Activated effector memory CD4-positive, alpha-beta T cell treated with Interleukin-2 at 50 U/mL for 16 hours (primary cell): ENCODE measurements at places on chromosomes 4 and X.

GRCh38 chr4:33255507-33255906 lies 2535.3 kb downstream of the PCDH7 start:
- no peak for DNase-seq

DNA sequence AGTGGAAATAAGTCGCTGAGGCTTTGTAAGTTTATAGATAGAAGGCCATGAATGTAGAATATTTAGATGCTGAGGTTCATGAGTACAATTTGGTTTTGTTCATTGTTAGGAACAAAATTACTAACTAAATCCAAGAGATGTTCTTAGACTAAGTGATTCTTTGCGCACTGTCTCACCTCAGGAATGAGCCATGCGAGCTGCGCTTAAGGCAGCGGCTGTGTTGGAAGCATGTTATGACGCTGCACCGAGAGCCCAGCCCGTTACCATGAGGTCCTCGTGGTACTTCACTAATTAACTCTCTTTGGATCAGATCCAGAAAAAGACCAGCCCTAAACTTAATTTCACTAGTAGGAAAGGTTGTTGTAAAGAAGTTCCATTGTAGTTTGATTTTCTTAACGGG lies 166.2 kb downstream of the RAPGEF2 start:
- no peak for DNase-seq

DNA sequence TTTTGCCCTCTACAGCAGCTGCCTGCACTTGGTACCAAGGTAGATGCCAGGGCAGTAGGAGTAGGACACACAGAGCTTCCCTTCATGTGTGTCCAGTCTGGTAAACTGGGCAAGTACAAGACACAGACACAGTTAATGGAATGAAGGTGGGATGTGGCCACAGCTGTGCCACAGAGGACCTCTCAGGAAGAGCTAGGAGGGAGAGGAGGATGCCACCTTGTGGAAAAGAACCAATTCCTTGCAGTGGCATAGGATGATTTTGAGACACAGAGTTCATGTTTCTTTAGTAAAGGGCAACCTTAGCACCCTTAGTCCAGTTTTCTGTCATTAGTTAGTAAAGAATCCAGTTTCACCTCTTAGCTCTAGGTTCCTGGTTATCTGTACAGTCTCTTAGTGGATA lies 36.3 kb upstream of the TBC1D14 start:
- no peak for DNase-seq

GRCh38 chr4:108398316-108398715 lies 222.1 kb upstream of the RPL34 start:
- DNase-seq: no peak

DNA sequence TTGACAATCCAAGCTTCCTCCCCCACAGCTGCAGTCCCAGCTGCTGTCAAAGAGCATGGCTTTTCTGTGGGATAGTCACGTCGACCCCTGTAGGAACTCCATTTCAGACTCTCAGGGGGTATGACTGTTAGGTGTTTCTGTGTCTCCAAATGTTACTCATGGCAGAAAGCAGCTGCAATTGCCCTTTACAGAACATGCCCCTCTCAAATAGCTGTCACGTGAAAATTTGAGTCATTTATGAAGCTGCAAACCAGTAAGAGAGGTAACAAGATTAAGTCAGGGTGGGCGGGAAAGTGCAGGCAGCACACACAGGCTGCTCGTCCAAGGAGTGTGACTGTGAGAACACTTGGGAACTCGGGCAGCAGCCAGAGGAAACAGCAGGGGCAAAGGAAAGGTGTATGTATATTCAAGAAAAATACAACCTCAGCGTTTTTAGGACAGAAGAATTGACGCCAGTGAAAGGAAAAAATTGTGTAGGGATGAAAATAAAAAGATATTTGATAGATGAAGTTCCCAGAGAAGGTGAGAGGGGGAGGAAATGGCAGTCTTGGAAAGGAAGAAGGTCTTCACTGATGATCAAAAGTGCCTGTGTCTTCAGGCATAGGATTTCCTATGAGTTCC lies 66.5 kb upstream of the TMEM184C start:
- no peak for DNase-seq

GRCh38 chrX:3159995-3160720 lies 118.9 kb downstream of the ARSF start:
- no peak for DNase-seq
